ENCODE measurements at places on chromosomes 7 and 10. TPM values are rescaled to one million over a fixed set of nuclear protein-coding genes. Genes with fewer than 3 reads are reported as not detected.
A peak's percentile ranks its signal among the peaks of the same experiment; 100 is the strongest.

DNA sequence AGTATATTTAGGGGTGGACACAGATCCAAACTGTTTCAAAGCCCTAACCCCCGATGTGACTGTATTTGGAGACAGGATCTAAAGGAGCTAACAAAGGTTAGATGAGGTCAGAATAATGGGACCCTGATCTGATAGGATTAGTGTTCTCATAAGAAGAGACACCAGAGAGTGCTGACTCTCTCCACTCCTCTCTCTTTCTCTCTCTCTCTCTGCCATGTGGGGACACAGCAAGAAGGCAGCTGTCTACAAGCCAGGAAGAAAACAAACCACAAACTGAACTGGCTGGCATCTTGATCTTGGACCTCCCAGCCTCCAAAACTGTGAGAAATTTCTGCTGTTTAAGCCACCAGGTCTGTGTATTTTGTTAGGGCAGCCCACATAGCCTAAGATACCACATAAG, 84.7 kb upstream of the KDM7A start:
- DNase-seq, result no peak

DNA sequence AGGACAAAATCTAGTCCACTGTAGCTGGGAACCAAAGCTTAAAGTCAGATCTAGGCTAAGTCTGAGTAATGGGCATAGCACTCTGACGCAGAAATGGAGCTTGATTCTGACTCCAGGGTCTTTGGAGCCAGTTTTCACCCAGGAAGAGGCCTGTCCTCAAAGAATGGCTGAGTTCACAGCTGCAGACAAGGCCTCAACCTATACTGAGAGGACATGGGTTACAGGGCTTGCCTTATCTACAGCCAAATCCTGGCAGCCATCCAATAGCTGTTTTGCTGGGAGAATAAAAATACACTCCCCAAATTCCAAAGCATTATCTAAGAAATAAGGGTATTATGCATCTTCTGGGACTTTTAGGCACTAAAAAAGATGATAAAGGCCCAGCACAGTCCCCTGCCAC, 154.8 kb downstream of the RAPGEF5 start:
- no peak for DNase-seq

- peak; percentile 32 for DNase-seq
These were observed 10.0 kb upstream of the INPP5F start for GRCh38 chr10:119715628-119716505.

DNA sequence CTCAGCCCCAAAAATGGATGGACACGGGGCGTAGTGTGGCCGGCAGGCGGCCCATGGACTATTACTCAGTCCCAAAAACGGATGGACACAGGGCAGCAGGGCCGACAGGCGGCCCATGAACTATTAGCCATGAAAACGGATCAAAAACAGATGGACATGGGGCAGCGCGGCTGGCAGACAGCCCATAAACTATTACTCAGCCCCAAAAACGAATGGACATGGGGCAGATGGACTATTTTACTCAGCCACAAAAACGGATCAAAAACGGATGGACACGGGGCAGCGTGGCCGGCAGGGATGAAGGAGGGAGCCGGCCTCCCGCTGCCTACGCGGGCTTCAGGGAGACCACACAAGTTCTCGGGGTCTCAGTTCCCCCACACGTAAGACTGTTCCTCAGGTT, 32.9 kb downstream of the GPER1 start:
- no peak for DNase-seq

- DNase-seq, result no peak
These were observed 90.5 kb upstream of the PAX2 start for GRCh38 chr10:100654782-100655325.

The FAM25A gene
- not detected for polyA plus RNA-seq

- DNase-seq, result no peak
These were observed 52.0 kb upstream of the GNA12 start for GRCh38 chr7:2896131-2896530.

GRCh38 chr7:42476255-42476654, 239.2 kb upstream of the GLI3 start:
- no peak for DNase-seq

DNA sequence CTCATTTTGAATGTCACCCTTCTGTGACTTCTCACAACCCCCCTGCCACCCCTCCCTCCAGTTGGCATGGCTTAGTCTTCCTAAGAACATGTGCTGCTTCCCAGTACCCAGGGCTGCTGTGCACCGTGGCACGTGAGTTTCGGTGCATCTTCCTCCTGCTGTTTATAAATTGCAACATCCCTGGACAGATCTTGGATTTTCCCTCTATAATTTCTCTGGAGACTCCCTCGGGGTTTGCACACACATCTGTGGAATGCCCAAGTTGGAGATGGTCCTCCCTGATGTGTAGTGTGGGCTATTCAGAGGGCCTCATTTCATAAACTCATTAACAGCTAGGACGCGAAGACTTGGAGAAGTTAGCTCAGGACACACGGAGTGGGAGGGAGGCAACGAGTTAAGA, 52.9 kb downstream of the IKZF1 start:
- no peak for DNase-seq

The ZNF487 gene
- 7.4 TPM for polyA plus RNA-seq

The PNLIPRP2 gene
- not detected for polyA plus RNA-seq

The MAGI2 gene
- polyA plus RNA-seq, result 6.6 TPM

The RELN gene
- 24.7 TPM for polyA plus RNA-seq

GRCh38 chr7:30596014-30596641, 1.4 kb downstream of the GARS1 start:
- DNase-seq, result no peak

The ZNF107 gene
- polyA plus RNA-seq, result 16.5 TPM

DNA sequence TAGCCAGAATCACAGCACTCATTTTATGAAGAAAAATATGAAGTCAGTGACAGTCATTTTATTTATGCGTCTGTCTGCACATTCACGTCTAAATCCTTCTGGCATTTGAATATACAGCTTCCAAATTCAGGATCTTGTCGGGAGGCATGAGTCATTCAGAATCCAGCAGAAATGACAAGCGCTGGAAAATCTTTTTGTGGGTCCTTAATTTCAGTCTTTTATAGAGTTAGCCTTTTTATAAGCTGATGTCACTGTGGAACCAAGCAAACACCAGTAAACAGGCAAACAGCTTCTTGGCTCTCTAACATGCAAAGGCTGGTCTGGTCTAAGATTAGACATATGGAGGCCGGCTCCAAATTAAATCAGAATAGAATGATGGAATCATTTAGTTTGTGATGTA, 388.2 kb upstream of the TEX47 start:
- DNase-seq, result no peak

DNA sequence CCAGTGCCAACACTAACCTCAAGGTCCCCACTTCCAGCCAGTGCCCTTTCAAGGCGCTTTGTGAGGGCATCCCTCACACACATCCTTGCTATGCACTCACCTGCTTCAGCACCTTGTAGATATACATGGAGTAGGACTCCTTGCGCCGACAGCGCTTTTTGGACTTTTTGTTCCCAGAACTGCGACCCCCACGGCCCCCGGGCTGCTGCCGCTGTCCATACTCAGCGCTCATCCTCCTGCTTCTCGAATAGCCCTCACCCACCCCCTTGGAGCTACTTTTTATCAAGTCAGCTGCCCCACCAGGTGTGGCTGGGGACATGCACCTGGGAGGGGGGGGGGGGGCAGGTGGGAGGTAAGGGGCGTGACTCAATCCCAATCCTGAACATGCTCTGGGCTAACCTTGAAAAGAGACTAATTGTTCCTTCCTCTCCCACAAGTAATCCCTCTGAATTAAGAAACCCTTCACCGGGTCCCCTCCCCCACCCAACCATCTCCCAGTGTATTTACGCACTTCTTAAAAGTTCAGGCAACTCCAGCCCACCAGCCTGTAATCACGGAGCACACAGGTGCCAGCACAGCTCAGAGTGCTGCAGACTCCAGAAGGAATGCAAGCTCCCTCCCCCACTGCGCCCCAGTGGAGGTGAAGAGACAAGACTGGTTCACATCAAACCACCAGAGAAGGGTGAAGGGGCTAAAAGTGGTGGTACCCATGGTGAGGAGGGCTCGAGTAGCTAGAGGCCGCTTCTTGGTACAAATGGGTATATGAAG, at the start of gene H2BK1:
Gene H2BK1, minus strand, starts transcription at position 402 of the 768 bp plus-strand sequence. Its CDS starts 170 bp downstream, at position 232.
- DNase-seq, result no peak

The H2AZ2 gene
- 178 TPM for polyA plus RNA-seq

DNA sequence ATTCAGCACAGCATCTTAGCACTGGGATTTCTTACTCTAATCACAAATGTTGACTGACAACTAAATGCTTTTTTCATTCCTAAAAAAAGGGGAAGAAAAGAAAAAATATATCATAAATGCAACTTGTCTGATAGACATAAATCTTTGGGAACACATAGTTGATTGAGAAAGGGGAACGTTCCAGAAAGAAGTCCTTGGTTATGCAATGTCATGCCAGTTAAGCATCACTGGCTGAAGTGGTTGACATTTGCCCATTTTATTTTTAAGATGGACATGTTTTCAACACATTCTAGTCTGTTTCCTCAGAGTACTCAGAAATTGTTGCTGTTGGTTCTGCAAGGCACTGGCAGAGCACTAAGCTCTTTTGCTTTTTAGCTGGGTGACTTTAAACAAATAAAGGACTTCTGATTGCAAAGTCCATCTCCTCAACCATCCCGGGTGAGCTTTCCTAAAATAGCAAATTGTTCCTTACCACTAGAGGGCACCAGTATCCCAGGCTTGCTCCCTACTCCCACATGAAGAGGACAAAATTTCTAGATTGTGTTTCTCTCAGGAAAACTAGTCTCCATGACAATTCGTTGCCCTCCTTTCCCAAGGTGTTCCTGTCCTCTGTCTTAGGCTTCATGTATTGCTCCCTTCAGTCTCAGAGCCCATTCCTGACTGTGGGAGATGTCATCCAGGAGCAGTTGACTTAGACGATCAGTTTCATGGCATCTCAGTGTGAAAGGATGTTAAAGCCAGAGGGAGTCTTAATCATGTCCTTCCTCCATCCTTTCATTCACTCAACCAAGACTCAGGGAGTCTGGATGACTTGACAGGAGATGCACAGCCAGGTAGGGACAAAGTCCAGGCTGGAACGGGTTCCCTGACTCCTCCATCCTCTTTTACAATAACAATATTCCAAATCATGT, 23.9 kb downstream of the OPALIN start:
- DNase-seq, result peak; percentile 6

DNA sequence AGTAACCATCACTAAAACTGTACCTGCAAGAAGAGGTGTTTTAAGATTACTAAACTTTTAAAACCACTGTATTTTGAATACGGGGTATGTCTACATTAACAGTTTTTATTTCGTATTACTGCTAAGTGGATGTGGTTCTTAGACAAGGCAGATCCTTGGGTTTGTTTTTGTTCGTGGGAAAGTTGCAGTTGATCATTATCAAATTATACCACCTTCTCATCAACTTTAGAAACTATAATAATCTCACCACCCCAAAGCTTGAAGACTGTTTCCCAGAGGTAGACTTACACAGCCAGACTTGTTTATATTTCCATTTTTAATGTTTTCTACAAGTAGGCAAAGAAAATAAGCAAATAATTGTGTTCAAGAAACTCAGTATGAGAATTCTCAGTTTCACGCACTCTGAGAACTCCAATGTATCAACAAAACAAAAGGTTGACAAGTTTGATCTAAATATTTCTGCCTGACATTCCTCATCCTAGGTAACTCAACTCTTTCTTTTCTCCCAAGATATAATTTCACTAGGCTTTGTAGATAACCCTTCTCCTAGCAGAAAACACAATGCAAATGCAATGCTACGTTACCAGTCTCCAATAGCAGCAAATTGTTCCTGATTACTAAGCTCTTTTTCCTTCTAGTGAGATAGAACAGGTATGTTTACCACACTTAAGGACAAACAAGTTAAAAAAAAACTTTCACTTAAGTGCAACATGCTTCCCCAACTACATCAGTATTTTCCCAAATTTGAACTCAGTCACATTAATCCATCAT, 36.0 kb downstream of the IGF2BP3 start:
- DNase-seq, result no peak

The ARID5B gene
- 49.2 TPM for polyA plus RNA-seq

The TMEM184A gene
- 2.6 TPM for polyA plus RNA-seq

- DNase-seq, result no peak
These were observed 425.6 kb downstream of the PLXNA4 start for GRCh38 chr7:132150711-132151110.

The PTPN20 gene
- polyA plus RNA-seq, result 7.8 TPM

The EBF3 gene
- polyA plus RNA-seq, result 1.6 TPM

GRCh38 chr10:87734987-87735827, 75.5 kb downstream of the PAPSS2 start:
- peak; percentile 59 for DNase-seq

DNA sequence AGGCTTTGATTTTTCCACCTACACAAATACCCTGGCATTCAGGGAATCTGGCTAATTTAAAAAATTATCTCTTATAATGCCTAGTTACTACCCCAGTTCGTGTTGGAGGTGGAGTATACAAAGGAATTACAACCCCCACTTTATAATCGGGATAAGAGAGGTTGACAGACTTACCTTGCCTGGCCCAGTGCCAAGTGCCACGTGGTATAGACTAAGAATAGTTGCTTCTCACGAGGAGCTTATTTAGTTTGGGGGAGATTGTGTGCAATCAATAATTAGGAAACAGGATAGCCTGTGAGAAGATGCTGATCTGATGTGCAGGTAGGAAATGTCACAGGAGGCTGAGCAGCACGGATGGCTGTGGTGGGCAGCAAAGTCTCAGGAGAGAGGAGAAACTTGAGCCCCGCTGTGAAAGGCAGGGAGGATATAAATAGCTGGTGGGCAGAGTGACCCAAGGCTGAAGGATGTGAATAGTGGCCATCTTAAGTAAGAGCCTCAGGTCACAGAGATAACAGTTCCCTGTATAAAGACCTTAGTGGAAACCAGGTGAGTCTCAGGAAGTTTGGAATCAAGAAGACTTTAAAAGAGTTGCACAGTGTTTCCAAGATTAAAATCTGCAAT, 11.3 kb upstream of the ATXN7L1 start:
- no peak for DNase-seq

- DNase-seq, result no peak
These were observed 5.7 kb downstream of the KIAA1549 start for GRCh38 chr7:138975343-138976104.

DNA sequence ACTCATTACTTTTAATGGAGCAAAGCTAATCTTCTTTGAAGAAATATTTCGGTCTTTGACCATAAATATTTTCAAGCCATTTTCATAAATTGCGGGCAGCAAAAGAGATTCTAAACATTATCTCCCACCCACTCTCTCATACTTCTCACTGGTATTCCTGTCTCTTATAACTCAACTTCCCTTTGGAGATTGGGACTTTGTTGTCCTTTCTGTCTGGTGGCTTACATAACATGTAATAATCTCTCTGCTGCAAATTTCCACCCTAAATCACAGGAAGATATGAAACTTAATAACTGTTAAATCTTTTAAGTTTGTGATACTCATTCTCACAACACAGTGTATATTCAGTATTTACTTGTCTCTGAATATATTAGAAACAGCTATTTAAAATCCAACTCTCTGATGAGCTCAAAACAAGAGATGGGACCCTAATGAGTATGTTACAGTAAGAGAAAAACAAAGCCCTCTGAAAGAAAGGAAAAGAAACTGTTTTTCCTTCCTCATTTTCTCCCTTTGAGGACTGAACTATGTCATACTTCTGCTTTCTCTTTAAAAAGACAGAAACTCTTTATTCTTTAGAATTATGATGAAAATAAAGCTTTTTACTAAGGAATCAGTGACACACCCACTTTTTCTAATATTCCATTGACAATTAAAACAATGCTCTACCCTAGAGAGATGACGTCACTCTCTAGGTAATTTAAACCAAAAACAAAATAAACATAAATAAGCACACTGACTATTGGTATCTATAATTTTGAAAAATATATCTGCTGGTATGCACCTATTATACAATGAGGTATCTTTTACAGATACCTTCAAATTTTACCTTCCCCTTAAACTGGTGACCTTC, 14.7 kb downstream of the CALCR start:
- no peak for DNase-seq

The UBN2 gene
- 20.1 TPM for polyA plus RNA-seq

The TUBAL3 gene
- 0.09 TPM for polyA plus RNA-seq

GRCh38 chr7:117119192-117119924, 166.1 kb downstream of the ST7 start:
- peak; percentile 47 for DNase-seq

The TAF3 gene
- 8.4 TPM for polyA plus RNA-seq

Measured in right lung (tissue), 10 donors.